Stimulated activated CD4-positive, alpha-beta T cell treated with anti-CD3 and anti-CD28 coated beads, Interleukin-1b, Interleukin-23, amount 100 ng/mL, for 1 hour (primary cell): ENCODE measurements at places on chromosomes 2 and 18.

GRCh38 chr2:55176094-55176415 lies 56.0 kb downstream of the CLHC1 start:
- DNase-seq, result no peak

GRCh38 chr2:134253804-134254203 lies at the start of gene MGAT5:
Gene MGAT5, plus strand, starts transcription at chr2:134254072. Its CDS starts 332 bp downstream, at chr2:134254404.
- DNase-seq, result no peak

GRCh38 chr18:21831413-21831831 lies 90.8 kb downstream of the MIB1 start:
- DNase-seq, result no peak

DNA sequence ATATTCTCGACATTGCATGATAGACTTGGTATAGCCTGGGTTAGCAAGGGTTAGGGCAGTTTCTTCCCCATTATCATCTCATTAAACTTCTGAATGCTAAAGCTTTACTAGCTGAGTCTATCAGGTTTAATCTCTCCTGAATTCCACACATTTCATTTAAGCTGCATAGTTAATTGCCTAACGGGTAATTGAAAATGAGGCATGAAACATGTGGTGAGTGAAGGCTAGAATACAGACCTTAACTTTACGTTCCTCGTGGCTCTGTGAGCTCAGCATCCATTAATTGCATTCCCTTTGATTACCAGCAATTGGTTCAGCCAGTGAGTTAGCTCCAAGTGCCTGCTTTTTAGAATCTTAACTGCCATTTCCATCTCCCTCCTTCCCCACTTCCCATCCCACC lies 126.5 kb upstream of the MEX3C start:
- no peak for DNase-seq

DNA sequence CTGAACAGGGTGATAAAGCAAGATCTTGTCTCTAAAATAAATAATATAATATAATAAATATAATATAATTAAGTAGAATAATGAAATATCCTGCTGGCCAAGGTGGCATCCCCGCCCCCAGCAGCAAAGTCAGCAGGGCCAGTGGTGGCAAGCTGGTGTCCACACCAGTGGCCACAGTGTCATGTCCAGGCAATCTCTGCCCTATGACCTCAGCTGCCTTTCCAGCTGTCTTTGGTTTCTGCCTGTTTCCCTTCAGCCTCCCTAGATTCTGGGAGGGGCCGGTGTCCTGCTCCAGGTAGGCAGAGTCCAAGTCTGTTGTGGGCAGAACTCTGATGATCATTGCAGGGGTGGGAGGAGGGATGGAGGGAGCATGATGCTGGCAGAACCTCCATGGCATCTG lies 16.2 kb upstream of the STEAP3 start:
- DNase-seq, result no peak

DNA sequence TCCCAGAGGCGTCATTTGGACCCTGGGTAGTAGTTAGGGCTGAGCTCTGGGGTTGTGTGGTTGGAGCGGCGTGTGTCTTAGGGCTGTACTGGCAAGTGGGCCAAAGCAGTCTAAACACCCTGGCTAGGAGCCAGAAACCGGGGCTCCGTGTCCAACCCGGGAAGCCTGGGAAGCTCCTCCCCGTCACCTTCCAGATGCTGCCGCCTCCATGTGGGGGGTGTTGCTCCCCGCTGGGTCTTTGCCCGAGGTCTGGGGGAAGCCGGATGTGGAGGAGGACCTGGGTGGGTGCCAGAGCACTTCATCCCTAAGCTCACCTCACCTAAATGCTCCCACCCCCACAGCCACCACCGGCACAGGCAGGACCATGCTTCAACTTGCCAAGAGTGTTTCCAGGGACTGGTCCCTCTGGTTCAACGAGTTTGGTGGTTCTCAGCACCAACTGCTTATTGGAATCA lies 25.4 kb downstream of the TET3 start:
- DNase-seq, result no peak

GRCh38 chr2:241019441-241020139 lies 21.2 kb downstream of the SNED1 start:
- DNase-seq, result no peak

GRCh38 chr2:11102956-11103860 lies 52.1 kb upstream of the SLC66A3 start:
- DNase-seq, result no peak

- DNase-seq, result no peak
These were observed 122.3 kb upstream of the DOCK10 start for GRCh38 chr2:225164401-225165050.

DNA sequence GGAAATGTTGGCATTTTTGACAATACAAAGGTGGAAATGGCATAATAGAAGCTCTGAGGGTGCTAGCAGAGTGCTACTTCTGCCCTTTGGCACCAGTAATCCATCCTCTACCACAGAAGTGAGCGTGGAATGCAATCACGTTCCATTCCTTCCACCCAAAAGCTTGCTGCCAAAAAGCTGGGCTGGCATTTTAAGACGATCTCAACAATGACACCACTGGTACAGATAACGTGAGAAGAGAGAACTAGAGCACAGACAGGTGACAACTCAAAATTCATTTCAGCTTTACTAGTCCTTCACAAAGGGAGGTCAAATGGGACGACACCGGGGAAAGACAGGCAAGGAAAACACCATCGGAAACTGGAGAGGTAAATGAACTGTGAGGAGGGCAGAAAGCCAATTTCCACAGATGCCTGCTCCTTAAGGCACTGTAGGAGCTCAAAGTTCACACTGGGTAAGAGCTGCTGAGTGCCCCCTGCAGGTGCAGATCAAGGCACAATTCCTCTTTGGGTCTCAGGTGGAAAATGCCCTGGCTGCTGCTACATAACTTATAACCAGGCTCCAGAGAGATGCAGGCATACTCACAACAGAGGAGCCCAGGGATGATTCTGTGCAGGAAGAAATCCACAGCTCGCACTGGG lies 50.7 kb upstream of the RNU4ATAC start:
- no peak for DNase-seq

DNA sequence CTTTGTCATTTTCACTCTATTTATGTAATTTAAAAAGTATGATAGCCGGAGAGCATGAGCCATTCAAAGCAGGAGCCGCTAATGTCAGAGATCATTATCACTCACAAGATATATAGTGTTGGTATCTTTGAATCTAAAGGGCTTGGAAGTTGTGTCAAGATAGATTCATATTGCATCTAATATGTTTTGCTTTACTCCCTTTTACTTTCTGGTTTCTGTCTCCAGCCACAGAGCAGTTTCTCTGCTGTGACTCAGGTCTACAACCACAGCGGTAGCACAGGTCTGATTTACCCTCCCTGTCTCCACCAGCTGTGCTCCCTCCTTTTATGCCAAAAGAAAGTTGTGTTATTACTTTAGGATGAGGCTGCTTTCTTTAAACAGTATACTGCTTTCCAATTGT lies 424.0 kb downstream of the ARHGAP15 start:
- DNase-seq, result no peak

DNA sequence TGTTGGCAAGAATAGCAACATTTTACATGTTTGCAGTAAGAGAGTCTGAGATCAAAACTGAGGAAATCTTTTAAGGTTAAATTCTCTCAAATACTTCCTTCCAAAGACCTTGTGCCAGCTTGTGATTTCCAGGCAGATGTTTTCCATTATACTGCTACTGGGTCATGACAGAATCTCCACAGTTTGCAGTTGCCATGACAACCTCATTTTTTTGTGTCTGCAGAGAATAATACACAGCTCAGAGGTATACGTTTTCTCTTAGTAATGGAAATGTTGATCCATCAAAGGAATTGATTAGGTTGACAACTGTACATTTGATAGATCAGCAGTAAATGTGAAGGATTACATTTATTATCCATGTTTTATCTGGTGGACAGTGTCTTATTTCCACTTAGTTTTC lies 29.1 kb upstream of the CSRNP3 start:
- no peak for DNase-seq

- DNase-seq, result no peak
These were observed 1.6 kb downstream of the SH3BP4 start for GRCh38 chr2:234953116-234954031.

DNA sequence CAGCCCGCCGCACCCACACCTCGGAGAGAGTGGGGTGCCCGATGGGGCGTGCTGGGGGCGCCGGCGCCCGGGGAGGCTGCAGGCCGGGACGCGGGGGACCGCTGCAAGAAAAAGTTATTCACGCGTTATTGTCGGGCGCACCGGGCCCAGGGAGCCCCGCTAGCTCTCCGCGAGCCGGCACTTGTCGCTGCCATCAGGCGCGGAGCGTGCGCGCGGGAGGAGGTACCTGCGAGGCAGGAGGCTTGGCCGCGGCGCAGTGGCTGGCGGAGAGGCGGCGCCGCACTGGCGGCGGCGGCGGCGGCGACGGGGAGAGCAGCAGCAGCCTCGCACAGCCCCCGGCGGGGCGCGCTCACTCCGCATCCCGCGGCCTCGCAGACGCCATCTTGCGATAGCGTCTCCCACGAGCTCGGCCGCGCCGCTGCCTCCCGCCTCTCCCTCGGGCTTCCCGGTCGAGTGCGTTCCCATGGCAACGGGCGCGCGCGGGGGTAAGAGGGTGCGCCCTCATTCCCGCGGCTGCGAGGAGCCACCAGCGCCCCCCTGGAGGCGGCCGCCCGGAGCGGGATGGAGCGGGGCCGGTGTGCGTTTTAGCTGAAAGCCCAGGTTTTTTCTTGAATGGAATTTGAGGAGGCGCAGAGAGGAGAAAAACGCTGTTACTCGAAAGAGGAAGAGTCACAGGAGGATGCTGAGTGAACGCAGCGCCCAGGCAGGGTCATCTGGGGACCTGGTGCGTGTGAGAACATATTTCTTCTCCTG lies at the start of gene CHN1:
CHN1 (minus strand) TSS at position 402 of the 753 bp plus-strand sequence. CDS start 469 bp downstream, outside the sequence.
- DNase-seq, result peak; percentile 32

DNA sequence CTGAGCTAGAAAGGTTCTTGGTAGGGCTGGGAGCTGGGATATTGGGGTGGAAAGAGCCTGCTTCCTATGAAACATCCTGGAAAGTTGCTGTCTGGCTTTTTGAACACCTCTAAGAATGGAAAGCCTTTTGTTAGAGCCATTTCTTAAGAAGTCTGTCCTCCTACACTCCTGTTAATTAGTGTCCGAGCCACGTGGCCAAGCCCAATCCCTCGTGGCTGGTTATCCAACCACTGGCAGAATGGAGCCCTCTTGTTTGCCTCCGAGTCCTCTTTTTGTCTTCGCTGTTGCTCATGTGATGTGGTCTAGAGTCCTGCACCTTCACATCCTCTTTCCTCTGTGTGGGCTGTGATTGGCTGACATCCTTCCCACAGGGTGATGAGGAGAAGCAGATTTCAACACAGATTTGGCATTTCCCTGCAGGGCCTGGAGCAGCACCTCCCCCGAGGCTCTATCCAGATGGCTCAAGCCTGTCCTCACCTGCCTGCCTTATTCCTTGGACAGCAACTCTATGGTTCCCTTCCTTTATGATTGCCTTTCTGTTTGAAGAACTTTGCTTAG lies 8.2 kb upstream of the TOGARAM2 start:
- no peak for DNase-seq

GRCh38 chr18:25282282-25282681 lies 69.7 kb downstream of the ZNF521 start:
- DNase-seq, result no peak

GRCh38 chr18:74375999-74376398 lies 60.4 kb downstream of the C18orf63 start:
- DNase-seq, result no peak

GRCh38 chr18:78242254-78242643 lies 737.4 kb upstream of the SALL3 start:
- no peak for DNase-seq
